ENCODE measurements at places on chromosomes 3 and 15.

DNA sequence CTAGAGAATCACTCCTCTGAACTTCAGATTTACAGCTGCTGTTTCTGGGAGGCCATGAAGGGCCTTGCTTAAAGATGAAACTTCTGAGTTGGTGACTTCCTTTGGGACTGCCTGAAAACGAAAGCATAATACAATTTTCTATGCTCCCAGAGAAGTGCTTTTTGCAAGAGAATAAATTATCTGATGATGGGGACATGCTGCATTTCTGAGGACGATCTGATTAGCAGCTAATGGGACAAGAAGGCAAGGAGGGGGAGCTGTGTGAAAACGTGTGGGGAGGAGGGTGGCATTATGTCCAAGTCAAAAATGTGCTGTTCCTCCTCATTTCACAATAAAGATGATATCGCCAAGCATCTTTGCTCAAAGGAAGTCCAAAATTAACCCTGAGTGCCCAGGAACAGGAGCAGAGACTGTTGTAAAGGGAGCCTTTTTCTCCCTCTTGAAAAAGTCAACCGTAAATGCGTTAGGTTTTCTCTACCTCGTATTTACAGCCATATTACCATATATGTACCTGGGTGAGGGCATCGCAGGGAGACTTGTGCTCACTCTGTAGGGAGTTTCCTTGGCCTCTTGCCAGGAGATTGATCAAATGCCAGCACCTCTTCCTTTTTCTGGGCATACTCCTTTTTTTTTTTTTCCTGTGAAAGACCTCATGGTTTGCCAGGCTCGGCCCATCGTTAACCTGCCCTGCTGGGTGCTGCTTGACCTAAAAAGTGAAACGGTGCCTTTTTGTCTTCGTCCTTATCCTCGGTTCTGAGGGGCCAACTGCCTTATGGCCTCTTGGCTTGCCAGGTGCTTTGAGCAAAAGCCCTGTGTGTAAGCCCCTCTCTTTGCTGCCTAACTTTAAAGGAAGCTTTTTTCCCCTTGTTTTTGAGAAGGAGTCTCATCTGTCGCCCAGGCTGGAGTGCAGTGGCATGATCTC lies 11.5 kb downstream of the ITPR1 start:
- DNase-seq: no peak

DNA sequence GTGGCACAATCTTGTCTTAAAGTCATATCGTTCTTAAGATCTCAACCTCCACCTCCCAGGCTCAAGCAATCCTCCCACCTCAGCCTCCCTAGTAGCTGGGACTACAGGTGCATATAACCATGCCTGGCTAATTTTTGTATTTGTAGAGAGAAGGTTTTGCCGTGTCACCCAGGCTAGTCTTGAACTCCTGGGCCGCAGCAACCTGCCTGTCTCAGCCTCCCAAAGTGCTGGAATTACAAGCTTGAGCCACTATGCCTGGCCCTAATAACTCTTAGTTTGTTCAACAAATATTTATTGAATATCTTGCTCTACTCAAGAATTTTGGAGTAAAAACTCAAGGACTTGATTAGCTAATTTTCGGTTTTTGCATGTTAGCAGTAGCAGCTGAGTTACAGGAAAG lies 19.4 kb upstream of the EDEM1 start:
- no peak for DNase-seq

DNA sequence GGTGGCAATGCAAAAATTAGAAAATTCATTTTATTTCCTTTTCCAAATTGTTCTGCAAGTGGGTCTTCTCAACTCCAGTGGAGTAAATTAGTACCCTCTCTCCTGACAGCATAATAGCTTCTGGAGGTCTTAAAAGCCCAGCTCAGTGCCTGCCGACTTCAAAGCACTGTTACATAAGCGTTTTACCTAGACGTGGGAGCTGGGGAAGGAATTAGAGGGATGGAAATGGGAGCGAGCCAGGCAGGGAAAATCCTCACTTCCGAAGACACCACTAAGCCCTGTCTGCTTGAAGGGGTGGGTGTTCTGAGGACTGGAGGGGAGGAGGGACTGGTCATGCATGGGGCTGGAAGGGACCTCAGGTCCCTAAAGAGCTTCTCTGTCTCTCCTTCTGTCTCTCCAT lies 77.2 kb upstream of the SLC6A1 start:
- no peak for DNase-seq

GRCh38 chr3:129633751-129634481 lies 27.4 kb upstream of the PLXND1 start:
- DNase-seq: no peak

DNA sequence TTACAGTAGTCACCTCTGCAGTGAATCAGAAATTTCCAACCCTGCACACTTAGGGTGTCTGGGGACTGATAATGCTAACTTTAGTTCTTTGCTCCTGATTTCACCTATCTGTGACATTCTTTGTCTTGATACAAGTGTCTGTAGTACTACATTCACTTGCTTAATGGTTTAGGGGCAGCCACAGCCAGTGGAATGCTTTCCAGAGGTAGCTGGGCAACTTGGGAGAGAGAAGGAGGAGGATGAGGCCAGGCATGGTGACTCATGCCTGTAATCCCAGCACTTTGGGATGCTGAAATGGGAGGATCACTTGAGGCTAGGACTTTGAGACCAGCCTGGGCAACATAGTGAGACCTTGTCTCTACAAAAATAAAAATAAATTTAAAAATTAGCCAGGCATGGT lies 8.5 kb downstream of the BAHD1 start:
- no peak for DNase-seq

DNA sequence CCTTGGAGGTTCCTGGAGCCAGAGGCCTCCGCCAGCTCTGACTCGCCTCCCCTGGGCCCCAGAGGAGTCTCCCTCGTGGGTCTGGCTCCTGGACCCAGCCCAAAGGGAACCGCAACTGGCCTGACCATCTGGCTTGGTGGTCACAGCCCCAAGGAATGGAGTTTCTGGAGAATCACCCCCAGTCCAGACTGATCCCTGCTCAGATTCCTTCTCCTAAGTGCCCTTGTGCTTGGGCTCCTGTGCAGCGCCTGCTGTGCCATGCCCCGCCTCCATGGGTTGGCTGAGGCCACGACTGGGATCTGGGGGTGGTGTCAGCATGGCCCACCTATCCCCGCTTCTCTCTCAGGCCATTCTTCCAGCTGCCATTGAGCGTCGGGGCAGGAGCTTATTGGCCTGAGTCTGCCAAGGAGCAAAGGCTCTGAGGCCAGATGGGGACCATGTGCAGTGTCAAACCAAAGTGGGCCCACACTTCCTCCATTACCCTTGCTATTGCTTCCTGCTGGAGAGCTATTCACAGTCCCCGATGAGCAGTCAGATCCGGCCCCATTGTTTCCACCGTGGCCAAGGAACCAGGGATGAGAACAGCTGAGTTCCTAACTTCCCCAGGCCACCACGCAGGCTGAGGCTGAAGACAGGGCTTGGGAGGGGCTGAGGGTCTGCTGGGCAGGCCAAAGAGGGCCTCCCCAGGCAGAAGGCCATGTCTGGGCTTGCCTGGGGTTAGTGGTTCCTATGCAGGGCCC lies 19.0 kb downstream of the CSPG4 start:
- DNase-seq: no peak

DNA sequence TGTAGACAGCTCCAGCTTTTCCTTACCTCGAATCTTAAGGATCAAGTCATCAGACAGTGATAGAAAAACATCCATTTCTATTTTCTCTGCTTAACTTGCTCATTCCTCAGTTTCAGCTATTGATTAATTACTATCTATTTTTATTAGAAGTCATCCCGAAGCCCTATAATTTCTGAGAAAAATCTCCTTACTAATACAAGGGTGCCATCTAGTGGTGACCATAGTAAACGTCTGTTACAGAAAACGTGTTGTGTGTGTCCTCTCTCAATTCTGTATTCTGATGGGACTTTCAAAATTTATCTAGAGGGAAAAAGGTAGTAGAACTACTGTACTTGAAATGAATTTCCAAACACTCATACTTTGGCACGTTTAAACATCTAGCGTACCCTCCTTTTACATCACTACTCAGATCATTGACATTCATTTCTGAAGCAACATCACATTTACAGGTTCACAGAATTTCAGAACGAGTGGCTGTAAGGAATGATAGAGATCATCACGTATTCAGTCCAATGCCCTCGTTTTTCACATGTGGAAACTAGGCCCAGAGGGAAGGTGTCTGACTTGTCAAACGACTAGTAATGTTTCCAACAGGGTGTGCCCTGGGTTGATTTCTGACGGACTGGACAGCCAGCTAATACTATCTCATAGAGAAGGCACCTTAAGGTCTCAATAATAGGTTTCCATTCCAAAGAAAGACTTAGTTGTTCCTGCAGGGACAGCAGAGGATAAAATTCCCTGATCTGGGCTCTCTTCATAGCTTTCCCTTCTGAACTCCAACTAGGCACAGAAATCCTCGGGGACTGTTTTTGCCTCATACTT lies 25.6 kb downstream of the HACD2 start:
- peak; percentile 8 for DNase-seq

- no peak for DNase-seq
Measured at GRCh38 chr15:73746883-73747282, 6.3 kb downstream of the INSYN1 start.

GRCh38 chr3:45870099-45870498 lies 16.2 kb upstream of the CCR9 start:
- no peak for DNase-seq

DNA sequence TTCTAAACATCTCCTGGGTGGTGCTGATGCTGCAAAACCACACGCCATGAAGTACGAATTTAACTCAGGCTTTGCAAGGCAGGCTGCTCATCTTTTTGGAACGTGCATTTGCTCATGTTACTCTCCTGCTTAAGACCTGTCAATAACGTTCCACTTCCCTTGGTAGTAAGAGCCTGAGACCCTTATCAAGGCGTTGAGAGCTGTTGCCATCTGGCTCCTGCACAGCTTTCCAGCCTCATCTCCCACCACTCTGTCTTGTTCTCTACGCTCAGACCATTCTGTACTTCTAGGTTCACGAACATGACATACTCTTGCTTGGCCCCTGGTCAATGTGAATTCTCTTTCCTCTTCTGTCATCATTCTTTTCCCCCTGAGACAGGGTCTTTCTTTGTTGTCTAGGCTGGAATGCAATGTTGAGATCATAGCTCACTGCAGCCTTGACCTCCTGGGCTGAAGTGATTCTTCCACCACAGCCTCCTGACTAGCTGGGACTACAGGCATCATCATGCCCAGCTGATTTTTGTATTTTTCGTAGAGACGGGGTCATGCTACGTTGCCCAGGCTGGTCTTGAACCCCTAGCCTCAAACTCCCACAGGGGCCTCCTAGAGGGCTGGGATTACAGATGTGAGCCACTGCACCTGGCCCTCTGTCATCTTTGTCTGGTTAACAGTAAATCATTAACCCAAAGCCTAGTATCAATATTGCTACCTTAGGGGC lies 202.8 kb downstream of the CADPS start:
- DNase-seq: no peak

DNA sequence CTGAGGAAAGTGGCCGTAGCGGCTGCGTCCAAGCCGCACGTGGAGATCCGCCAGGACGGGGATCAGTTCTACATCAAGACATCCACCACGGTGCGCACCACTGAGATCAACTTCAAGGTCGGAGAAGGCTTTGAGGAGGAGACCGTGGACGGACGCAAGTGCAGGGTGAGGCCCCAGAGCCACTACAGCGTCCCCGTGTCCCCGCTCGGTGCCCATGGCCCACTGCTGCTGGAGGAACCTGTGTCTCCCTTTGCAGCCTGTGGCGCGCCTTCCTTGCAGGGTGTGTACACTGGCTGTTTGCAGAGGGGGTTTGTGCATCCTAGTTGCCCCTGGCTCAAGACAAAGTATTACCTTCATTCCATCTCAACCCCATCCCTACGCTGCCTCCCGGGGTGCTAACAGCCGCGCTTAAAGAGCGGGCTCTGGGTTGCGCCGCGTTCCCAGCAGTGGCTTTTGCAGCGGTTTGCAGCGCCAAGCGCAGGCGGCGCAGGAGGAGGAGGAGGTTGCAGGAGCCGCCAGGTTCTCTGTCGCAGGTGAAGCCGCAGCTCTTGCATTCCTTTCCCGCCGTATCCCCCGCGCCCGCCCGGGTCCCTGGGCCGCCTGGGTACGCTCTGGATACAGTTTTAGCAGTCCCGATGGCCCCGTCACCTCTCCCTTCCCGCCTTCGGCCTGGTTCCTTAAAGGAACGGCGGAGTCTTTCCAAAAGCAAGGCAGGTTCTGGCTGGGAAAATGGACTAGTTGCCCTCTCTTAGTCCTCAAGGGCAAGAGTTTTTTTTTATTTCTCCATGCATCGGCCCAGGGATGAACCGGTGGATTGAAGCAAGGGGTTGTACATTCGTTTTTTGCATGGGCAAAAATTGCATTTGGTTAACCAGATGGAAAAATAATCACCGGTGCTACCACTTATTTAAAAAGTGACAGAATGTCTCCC lies 1.2 kb downstream of the CRABP1 start:
- no peak for DNase-seq

GRCh38 chr3:34298653-34299052 lies 500.2 kb downstream of the PDCD6IP start:
- DNase-seq: no peak

- no peak for DNase-seq
Measured at GRCh38 chr3:135706758-135707375, 258.7 kb upstream of the PPP2R3A start.

GRCh38 chr3:138441742-138442141 lies 7.3 kb downstream of the ESYT3 start:
- no peak for DNase-seq

- DNase-seq: no peak
Measured at GRCh38 chr3:169440926-169441325, 222.6 kb downstream of the MECOM start.

DNA sequence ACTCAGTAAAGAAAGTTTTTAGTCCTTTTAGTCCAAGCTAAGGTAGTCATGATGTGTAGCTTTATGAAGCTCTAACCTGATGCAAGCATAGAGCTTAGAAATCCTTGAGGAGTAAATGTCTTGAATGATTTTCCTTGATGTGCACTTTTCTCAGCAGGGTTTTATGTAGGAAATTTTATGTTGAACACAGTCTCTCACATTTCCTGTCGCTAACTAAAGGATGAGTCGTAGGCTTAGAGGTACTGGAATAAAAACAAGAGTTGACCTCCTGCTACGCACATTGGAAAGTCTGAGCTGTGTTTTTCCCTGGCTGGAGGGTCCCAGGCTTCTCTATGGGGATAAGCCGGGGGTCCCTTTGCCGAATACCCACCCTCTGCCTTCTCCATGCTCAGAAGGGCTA lies 34.7 kb upstream of the ZPLD1 start:
- DNase-seq: no peak

DNA sequence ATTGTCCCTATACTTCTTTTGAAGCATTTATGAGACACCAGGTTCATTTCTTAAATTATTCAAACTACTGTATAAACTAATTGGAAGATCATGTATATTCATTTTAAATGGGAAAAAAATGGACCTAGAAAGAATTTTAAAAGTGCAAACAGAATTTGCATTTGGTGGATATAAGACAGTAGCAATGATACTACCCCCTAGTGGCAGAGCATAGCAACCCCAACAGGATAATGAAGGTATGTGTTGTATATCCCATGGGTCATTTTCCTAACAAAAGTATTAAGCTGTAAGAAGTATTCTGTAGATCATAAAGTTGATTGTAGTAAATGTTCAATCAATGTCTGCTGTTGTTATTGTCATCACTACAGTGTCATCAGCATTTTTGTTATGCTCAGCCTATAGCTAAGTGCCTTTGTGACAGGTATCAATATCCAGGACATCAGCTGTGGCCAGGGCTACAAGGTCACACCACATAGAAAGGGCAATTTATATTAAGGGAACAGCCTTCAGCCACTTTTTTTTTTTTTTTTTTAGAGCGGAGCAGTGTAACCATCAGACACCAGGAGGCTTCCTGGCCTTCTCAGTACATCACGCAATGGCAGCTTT lies 175.8 kb downstream of the FOXB1 start:
- DNase-seq: no peak

Measured in NCI-H187 treated with DMSO at 0.1 percent for 48 hours (cell line).